ENCODE measurements at places on chromosomes 1 and 21.

- DNase-seq = no peak
These were observed 57.1 kb upstream of the MACF1 start for GRCh38 chr1:39147099-39148025.

- DNase-seq = no peak
These were observed 134.0 kb downstream of the CLEC20A start for GRCh38 chr1:178362747-178363146.

GRCh38 chr21:38797470-38797869 lies 8.3 kb upstream of the ETS2 start:
- peak; percentile 62 for DNase-seq

DNA sequence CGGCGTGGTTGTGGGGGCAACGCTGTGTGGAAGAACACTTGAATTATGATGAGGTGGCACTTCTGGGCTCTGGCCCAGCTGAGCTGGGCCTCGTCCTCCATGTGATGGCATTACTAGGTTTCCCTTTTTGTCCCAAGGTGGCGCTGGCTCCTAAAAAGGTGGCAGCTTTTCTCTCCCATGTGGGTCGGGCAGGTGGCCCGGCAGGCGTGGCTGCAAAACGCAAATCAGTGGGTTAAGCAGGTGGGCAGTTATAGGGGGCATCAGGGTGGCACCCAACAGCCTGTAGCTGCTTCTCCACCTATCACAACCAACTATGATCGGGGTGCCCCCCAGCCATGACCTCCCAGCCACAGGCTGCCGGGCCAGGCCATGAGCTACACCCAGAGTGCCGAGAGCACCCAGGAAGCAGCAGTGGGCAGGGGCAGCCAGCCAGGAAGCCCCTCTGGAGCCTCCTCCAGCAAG lies 59.6 kb downstream of the KCNAB2 start:
- DNase-seq = no peak

DNA sequence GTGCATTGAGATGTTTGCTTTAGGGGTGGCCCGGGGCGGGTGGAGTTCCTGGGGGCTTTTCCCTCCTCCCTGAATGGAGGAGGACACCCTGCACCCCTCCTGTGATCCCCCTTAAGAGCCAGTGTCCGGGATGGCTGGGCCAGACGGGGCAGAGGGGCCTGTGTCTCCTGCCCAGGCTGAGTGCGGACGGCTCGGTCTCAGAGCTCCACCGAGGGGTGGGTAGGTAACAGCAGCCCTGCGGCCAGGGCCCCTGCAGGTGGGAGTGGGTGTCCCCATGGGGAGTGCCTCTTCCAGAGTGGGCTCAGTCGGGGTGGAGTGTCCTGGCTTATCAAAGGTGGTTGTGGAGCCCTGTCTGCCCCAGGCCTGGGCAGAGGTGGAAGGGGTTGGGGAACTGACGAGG lies 23.1 kb downstream of the TP73 start:
- no peak for DNase-seq
